ENCODE measurements at places on chromosomes 1 and 21.

GRCh38 chr1:211474451-211474850 is 17.5 kb downstream of the RD3 start:
- DNase-seq, result no peak

DNA sequence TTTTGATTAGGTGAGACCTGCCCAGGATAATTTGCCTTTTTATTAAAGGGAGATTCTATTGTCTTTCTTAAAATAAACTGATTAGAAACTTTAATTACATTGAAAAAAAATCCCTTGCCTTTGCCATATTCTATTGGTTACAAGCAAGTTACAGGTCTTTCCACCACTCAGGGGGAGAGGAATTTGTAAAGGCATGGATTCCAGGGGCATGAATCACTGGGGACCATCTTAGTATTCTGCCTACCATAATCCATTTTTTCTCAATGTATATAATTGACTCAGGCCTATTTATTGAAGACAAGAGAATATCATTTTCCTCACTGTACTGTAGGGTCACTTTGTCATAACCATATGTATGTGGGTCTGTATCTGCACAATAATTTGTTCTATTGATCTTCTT is 124.3 kb upstream of the PDE4B start:
- no peak for DNase-seq

DNA sequence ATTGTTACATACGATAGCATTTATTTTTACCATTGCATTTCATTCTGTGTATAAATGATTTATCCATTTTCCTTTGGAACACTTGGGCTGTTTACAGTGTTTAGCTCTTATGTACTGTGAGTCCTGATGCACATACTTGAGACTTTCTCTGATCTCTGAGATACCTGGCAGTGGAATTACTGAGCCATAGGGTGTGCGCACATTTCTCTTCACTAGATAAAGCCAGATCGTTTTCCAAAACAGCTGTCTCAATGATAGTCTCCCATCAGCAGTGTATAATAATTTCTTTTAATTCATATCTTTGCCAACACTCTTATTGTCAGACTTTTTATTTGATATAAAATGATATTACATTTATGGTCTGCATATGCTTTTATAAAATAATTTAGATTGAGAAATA is 66.2 kb downstream of the VPS13D start:
- no peak for DNase-seq

DNA sequence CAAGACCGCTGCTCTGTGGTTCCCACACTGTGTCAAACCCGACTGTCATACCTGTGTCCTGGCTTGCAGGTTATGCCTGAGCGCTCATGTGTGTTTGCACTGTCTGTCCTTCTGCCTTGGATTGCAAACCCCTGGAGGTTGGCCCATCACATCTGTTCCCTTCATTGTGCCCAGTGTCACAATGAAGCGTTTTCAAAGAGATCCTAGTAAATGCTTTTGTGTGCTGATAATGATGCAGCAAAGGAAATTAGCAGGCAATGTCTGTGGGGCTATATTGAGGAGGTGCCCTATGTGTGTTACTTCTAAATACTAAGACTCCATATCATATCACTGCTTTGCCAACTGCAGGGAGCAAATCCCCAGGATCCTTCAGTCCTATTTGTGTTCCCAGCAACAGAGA is 424.4 kb upstream of the NFIA start:
- no peak for DNase-seq

- DNase-seq, result no peak
Observed at GRCh38 chr1:12196641-12197482, 30.1 kb downstream of the TNFRSF1B start.

- DNase-seq, result no peak
Observed at GRCh38 chr1:44526295-44527073, 121.4 kb downstream of the RNF220 start.

GRCh38 chr1:218985424-218985984 is 188.2 kb upstream of the LYPLAL1 start:
- DNase-seq, result no peak

- DNase-seq, result no peak
Observed at GRCh38 chr1:211482306-211482705, 9.7 kb downstream of the RD3 start.

- no peak for DNase-seq
Observed at GRCh38 chr1:100995198-100995988, 30.2 kb downstream of the DPH5 start.

DNA sequence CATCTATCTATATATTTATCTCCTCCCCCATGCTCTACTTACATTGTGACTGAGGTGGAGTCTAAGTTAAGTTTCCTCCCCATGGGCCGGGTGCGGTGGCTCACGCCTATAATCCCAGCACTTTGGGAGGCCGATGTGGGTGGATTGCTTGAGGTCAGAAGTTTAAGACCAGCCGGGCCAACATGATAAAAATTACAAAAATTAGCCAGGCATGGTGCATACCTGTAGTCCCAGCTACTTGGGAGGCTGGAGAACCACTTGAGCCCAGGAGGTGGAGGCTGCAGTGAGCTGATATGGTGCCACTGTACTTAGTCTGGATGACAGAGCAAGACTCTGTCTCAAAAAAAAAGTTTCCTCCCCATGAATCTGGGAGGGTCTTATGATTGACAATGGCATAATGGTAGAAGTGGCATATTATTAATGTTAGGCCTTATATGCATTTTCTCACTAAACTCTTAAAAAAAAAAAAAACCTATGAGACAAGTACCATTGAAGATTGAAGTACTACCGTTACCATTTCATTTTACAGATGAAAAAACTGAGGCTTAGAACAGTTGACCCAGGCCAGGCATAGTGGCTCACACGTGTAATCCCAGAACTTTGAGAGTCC is 11.2 kb downstream of the F11R start:
- DNase-seq, result no peak

DNA sequence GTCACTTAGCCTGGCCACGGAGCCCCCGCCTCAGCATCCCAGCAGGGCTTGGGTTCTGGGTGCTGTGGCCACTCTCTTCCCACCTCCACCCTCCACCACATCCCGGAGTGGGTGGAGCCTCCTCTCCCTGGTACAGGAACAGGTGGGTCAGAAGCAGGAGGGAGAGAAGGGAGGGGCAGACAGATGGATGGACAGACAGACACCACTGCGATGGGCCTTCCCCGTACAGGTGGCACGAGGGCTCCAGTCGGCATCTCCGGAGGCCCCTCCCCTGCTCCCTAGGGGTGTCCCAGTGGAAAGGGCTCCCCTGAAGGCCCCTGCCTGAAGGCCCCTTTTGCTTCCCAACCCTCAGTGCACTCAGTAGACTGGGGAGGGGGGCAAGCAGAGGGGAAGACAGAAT is 96.9 kb upstream of the TARDBP start:
- no peak for DNase-seq

- no peak for DNase-seq
Observed at GRCh38 chr1:65180977-65181376, 33.0 kb downstream of the AK4 start.

- DNase-seq, result no peak
Observed at GRCh38 chr1:79262745-79263258, 256.3 kb upstream of the ADGRL4 start.

Data from NCI-H460 (cell line).